ENCODE measurements at places on chromosomes 2 and 18.

DNA sequence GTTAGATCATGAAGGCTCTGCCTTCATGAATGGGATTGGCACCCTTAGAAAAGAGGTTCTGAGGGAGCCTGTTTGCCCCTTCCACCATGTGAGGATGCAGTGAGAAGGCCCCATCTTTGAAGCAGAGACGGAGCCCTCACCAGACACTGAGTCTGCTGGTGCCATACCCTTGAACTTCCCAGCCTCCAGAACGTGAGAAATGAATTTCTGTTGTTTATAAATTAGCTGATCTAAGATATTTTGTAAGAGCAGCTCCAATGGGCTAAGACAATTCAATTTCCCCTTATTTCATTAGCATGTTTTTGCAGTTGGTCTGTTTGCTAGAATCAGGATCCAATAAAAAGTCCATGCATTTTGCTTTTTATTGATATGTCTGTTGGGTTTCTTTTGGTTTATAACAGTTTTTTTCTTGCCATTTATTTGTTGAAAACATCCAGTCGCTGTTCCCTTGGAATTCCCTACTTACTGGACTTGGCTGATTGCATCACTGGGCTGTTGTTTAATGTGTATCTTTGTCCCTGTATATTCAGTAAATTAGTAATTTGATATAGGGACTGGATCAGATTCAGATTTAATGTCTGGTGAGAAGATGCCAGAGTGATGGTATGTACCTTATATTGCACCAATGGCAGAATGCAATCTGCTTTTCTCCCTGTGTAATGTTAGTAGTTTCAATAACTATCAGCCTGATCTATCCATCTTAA, 24.0 kb upstream of the GREB1 start:
- no peak for DNase-seq

DNA sequence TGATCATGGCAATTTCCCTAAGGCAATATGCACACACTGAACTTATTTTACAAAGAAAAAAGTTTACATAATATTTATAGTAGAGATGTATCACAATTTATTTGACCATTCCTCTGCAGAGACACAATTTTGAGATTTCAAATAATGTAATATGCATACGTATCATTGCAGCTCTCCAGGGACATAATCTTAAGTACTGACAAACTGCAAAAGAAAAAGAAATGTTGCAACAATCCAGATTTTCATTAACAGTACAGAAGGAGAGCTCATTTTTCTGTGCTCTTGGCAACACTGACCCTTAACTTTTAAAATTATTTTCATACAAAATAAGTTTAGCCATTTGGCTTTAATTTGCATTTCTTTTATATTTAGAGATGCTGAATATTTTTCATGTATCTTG, 710.2 kb upstream of the SLC39A10 start:
- no peak for DNase-seq

DNA sequence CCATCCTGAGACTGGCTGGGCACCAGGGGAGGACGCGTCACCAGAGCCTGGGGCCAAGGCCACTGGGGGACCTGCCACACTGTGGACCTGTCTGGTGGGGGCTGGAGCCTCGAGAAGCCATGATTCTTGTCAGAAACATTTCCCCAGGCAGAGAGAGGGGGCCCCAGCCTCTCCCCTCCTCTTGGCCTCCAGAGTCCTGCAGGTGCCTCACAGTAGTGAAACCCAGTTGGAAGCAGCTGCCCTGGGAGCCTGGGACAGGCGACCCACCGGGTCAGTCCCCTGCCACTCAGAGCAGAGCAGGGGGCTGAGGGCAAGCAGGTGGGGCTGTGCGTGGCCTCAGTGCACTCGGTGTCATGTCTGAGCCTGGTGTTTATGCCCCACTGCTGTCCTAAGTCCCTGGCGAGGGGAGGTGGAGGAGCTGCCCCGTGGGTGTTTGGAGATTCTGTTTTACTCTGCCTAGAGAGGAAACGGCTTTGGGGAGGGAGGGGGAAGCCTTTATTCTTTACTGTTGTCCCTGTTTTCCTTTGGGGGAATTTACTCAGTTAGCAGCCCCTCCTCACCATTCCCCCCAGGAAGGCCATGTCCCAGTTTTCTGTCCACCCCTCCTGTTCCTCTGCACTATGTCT, 7.7 kb downstream of the OXER1 start:
- DNase-seq: no peak

GRCh38 chr2:237877576-237878307, 18.3 kb downstream of the RAMP1 start:
- DNase-seq: no peak

DNA sequence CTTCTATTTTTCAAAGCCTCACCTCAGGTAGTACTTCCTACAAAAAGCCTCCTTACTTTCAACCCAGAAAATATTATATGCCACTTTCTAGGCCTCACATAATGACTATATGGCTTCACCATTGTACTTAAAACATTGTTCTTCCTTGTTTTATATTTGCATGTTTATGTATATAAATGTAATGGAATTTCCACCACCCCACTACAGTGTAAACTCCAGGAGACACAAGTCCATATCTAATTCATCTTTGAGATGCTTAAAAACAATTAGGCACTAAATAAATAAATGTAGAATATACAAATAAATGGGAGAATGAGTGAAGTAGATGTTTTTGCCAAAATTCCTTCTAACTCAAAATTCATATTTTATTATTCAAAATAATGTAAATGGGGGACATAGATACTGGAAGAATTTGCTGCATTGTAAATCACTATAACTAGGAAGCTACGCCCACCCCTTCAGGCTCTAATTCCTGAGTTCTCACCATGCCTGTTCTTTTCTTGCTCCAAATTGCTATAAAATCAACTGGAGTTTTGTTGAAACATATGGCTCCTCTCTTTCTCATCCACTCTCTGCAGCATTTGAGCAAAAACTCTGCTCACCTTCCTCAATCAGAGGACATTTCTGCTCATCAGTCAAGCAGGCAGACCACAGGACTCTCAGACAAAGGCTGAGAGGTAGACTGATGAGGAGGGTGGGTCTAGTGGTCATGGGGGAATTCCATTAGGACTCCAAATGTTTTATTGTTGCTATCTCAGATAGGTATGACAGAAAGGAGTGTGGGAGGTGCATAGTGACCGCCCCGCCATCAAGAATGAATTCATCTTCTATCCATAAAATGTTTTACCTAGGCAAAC, 243.0 kb downstream of the HNMT start:
- no peak for DNase-seq

DNA sequence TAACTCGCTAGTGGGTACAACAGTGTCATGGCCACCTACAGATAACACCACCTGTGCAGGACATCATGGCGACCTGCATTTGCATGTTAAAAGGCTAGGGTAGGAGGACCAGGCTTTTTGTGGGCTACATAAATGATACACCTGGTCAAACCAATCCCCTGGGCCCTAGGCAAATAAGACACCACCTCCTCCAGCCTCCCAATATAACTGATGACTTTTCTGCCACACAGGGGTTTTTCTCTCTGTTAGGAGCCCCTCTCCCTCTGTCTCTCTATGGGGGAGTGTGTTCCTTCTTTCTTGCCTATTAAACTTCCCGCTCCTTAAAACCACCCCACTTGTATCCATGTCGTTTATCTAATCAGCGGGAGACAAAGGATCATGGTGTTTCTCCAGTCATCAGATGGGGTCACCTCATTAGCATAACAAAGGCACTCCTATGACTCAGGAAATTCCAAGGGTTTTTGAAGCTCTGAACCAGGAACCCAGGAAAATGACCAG, 10.8 kb upstream of the BUB1 start:
- peak; percentile 99 for DNase-seq
